Prostate gland (tissue), 2 donors: ENCODE measurements at places on chromosomes 16 and 17. TPM values are rescaled to one million over a fixed set of nuclear protein-coding genes. Genes with fewer than 3 reads are reported as not detected.
A peak's percentile ranks its signal among the peaks of the same experiment; 100 is the strongest.

CCL23 gene
- total RNA-seq = 8.7 TPM

KRTAP9-8 gene
- not detected for total RNA-seq

SLFN14 gene
- total RNA-seq = not detected

TOM1L2 gene
- 185 TPM for total RNA-seq

GRCh38 chr17:35666967-35667532 is 64.4 kb upstream of the RASL10B start:
- DNase-seq = no peak

HOXB2 gene
- 9.5 TPM for total RNA-seq

TMEM235 gene
- not detected for total RNA-seq

DNA sequence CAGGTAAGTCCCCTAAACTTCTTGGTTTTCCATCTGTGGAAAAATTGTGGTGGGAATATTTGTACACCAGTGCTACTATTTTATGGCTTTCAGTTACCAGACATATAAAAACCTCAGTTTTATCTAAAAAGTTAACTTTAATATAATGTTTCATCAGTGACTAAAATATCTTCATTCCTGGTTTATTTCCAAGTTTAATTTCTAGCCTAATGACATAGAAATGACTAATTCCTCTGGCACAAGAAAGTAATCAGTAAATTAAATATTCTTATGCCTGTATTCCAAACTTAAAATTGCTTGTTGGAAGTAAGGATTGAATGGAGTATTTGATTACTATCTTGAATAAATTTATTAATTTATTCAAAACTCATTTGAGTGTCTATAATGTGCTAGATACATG is 757.0 kb downstream of the CDH11 start:
- no peak for DNase-seq

DNA sequence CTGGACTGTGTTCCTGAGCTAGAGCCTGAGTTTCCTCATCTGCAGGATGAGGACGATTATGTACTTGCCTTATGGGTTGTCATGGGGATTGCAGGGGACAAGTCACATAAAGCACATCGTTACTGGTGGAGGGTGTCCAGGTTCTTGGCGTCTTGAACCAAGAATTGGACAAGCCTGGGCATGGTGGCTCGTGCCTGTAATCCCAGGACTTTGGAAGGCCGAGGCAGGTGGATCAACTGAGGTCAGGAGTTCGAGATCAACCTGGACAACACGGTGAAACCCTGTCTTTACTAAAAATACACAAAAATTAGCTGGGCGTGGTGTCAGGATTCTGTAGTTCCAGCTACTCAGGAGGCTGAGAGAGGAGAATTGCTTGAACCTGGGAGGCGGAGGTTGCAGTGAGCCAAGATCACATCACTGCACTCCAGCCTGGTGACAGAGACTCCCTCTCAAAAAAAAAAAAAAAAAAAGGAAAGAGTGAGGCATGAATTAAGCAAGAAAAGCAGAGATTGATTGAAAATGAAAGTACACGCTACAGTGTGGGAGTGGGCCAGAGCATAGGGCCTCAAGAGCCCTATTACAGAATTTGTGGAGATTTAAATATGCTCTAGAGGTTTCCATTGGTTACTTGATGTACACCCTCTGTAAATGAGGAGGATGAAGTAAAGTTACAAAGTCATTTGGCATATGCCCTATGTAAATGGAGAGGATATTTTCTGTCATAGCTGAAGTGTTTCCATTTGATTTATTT is 30.7 kb downstream of the ADGRG5 start:
- DNase-seq = no peak

GRCh38 chr17:2709183-2709661 is 2.3 kb downstream of the CLUH start:
- DNase-seq = peak; percentile 66

- peak; percentile 74 for DNase-seq
Measured at GRCh38 chr17:72118335-72119076, 2.3 kb upstream of the SOX9 start.

DNA sequence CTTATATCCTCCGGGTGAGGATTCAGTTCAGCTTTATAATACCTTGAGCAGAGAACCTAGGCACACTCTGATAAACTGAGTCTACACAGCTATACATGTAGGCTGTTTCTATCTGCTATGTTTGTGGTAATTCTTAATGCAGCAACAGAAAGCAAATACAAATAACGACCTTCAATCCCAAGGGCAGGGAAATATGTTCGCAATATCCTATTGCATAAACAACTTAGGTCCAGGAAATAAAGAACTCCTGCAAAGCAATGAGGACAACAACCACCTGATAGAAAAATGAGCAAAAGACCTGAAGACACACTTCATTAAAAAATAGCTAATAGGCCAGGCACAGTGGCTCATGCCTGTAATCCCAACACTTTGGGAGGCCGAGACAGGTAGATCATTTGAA is 213.3 kb downstream of the CPPED1 start:
- DNase-seq = no peak

- DNase-seq = no peak
Measured at GRCh38 chr16:81394966-81395655, 49.5 kb upstream of the CMIP start.

GRCh38 chr17:39002991-39003715 is 36.0 kb upstream of the FBXO47 start:
- peak; percentile 9 for DNase-seq

DNA sequence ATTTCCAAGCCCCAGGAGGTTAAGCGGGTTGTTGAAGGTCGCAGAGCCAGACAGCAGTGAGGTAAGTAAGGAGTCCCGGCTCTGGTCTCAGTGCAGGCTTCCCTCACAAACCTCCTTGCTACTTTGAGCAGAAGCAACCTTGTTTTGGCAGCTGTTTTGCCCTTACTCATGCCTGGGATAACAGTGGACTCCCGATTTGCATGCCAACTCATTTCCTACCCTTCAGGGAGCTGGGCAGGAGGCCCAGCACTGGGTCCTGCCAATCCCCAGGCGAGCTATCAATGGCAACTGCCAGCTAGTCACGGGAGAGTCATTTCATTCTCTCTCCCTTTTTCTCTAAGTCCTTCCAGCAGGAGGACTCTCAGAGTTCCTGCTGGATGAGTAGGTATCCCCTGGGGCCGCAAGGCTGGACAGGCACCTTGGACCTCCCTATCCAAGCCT is 72.0 kb upstream of the KSR1 start:
- DNase-seq = peak; percentile 66

DNA sequence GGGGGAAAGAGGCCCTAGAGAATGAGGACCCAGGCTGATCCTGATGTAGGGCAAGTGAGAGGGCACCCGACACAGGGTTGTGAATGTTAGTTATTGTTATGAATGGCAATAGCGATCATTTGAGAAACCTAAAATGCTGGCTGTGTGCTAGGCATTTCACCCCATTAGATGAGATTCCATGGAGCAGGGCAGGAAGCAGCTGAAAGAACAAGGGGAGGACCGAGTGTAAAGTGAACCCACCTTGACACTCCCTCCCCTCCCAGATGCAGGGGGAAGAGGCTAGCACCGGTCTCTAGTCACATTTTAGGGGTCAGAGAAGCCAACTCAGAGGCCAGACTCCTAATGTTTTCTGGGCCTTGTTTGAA is 553 bp upstream of the CORO6 start:
- no peak for DNase-seq

MYH2 gene
- total RNA-seq = 0.18 TPM

GRCh38 chr16:21276090-21276489 is 2.0 kb downstream of the CRYM start:
- DNase-seq = no peak

DNA sequence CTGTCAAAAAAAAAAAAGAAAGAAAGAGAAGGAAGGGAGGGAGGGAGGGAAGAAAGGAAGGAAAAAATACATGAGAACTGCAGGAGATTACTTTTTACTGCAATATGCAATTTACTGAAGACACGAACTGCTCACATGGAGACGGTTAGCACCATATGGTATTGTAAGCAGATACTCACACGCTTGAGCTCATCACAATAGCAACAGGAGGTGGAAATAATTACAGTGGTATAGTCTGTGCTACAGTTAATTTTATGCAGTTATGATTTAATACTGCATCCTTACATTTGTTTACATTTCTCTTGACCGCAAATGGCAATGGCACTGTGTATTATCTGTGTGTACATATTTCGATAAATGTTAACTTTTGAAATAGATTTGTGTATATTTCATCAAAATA is 21.4 kb upstream of the SLC46A1 start:
- DNase-seq = no peak

- DNase-seq = no peak
Measured at GRCh38 chr17:10417431-10417830, 4.3 kb downstream of the MYH8 start.

TP53TG3B gene
- total RNA-seq = 0.57 TPM

GRCh38 chr16:49854796-49855203 is 1.1 kb downstream of the ZNF423 start:
- no peak for DNase-seq

IGFALS gene
- 1.9 TPM for total RNA-seq

GRCh38 chr16:85735225-85735635 is 15.7 kb downstream of the C16orf74 start:
- no peak for DNase-seq

DOC2A gene
- total RNA-seq = 6.4 TPM

DOC2B gene
- 3.1 TPM for total RNA-seq

KRTAP1-5 gene
- not detected for total RNA-seq

CACNG1 gene
- total RNA-seq = 0.74 TPM

DNA sequence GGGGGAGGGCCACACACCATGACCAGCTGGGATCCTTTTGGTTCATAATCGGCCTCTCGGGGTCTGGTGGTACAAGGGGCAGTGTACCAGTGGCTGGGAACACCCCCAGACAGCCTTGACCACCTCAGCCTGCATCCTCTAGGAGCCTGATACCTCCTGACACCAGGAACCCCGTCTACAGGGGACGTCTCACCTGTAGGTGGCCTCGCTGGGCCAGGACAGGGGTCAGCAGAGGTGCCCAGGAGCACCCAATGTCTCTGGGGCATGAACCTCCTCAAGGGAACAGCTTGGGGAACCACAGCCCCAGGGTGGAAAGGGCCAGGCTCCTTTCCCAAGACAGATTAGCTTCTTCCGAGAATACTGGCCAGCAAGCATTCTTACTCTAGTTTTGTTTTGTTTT is 2.5 kb upstream of the METRNL start:
- no peak for DNase-seq

CASKIN1 gene
- 0.77 TPM for total RNA-seq

DNA sequence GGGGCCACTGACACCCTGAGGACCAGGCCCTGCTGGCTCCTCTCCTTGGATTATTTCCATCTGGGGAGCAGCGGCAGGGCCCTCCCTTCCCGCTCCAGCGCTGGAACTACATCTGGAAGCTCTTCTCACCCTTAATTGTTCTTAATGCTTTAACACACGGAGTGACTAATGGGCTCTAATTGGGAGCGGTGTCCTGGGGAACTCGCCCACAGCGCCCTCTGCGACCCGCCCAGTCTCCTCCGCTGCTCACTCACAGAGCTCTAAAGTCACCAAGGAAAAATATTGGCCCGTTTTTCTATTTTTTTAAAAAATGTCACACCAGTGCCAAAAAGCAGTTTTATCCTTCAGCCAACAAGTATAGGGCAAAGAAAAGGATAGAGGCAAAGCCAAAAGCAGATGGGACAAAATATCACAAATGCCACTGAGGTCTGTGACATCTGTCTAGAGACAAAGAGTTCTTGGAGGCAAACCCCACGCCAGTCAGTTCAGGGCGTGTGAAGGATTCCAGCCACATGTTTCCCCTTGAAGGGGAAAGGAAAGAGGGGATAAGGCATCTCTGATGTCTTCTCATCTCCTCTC is 134.7 kb downstream of the RBFOX3 start:
- no peak for DNase-seq

SEPTIN1 gene
- total RNA-seq = 3.0 TPM

DNA sequence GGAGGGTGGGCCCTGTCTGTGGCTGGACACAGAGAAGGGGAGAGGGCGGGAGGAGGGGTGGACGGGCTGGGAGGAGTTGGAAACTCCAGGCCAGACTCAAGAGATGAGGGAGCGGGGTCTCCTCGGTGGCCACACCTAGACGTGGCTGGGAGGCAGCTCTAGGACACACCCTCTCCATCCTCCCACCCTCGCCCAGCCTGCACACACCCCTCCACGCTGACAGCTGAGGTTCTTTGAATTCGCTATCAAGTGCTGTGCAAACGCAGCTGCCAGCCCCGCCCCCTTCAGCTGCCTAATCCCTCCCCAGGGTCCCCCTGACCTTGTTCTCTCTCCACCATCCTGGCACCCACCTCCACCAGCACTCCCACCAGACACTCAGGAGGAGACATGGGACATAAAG is 48.7 kb downstream of the DNAH17 start:
- DNase-seq = no peak

GRCh38 chr16:62665269-62665668 is 629.0 kb upstream of the CDH8 start:
- no peak for DNase-seq

BTBD17 gene
- total RNA-seq = not detected

DNA sequence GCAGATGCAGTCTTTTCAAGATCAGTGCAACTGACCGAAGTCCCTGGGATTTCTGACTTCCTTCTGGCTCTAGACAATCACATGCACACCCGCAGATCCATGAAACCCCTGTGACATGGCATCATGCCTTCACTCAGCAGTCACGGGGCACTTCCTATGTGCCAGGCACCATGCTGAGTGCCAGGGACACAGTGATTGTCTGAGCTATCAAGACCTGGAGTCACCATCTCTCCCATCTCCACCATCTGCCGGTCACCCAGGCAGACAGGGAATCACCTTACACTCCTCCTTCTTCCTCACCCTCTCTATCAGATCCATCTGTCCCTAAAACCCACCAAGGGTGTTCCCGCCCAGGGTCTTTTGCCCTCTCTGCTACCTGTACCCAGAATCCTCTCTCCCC is 5.3 kb downstream of the BEAN1 start:
- DNase-seq = no peak

KRTAP2-1 gene
- not detected for total RNA-seq

SSTR5 gene
- total RNA-seq = 1.8 TPM

- DNase-seq = peak; percentile 29
Measured at GRCh38 chr16:71883168-71883848, 674 bp downstream of the ZNF821 start.

GRCh38 chr17:44499722-44500121 is 3.5 kb downstream of the GPATCH8 start:
- no peak for DNase-seq

DNA sequence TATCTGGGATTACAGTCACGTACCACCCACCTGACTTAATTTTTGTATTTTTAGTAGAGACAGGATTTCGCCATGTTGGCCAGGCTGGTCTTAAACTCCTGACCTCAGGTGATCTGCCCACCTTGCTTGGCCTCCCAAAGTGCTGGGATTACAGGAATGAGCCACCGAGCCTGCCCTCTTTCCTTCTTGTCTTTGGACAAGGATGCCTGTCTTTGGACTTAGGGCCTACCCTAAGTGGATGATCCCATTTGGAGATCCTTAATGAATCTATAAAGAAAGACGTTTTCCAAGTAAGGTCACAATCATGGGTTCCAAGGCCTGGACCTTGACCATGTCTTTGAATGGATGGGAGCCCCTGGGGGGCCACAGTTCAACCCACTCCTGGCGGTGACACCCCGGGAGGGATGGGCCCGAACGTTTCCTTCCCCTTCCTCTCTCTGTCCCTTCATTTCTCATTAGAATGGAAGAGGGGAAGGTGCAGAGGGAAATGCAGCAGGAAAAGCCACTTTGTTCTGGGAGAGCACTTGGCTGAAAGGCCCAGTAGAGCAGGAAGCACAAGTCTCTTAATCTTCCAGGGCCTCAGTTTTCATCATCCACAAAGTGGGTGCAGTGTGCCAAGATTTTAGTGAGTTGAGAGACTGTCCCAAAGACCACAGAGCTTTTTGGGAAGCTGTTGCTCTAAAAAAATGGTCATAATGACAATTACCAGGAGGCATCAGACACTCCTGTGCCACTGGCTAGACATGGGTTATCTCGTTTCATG is 353.3 kb downstream of the SEC14L1 start:
- DNase-seq = no peak

RRAD gene
- 17.0 TPM for total RNA-seq

GRCh38 chr17:66511135-66511534 is 208.7 kb downstream of the PRKCA start:
- no peak for DNase-seq
